ENCODE measurements at places on chromosomes 12 and 14.

GRCh38 chr12:4246116-4246515 lies 27.4 kb upstream of the CCND2 start:
- no peak for DNase-seq

GRCh38 chr14:100873096-100873482 lies 30.4 kb downstream of the RTL1 start:
- no peak for DNase-seq

GRCh38 chr12:46872135-46872534 lies 46.3 kb upstream of the SLC38A4 start:
- no peak for DNase-seq

GRCh38 chr14:32733015-32733414 lies 205.7 kb upstream of the NPAS3 start:
- no peak for DNase-seq

DNA sequence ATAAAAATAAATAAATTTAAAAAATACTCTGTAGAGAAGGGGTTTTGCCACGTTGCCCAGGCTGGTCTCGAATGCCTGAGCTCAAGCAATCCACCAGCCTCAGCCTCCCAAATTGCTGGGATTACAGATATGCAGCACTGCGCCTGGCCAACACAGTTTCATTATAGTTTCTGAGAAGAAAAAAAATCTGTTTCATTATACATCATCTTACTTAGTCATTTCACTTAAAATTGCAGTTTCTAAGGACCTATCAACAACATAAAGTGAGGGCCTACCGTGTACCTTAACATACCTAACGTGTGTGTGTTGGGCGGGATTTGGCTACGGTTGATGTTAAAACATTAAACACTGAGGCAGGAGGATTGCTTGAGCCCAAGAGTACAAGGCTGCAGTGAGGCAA lies 28.3 kb downstream of the P2RX2 start:
- no peak for DNase-seq

DNA sequence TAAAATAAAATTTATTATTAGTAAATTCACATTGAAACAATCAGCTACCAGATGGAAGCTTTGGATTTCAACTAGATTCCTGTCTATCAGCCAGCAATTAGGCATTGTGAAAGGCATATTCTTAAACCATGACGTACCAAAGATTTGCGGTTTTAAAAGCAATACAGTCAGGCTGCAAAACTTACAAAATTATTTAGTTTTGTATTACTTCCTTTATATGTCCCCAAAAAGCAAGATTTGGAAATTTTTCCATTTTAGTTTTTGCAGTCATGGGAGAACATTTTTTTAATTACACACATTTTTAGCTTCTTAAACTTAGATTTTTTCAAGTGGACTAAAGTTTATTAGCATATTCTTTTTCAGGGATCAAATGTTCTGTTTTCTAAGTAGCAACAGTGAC lies 225.0 kb upstream of the KITLG start:
- no peak for DNase-seq

- no peak for DNase-seq
These were observed 107.0 kb upstream of the CRY1 start for GRCh38 chr12:107200394-107200793.

- DNase-seq = no peak
These were observed 47.4 kb upstream of the ELK3 start for GRCh38 chr12:96146747-96147146.

DNA sequence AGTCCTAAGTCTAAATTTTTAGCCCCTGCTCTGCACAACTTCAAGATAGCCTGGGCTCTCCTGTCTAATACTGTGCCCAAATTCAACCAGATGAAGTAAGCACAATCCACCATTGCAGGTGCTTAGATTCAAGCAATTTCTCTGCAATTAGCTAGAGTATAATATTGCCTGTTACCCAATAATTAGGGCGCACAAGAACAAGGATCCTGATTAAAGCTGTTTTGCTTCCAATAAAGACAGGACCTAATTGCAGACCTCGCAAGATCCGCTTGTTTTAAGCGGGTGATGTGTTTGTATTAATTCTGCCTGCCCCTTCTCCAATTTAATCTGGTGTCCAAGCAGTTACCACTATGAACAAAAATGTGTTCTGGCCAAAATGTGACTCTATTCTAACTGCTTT lies 1268.9 kb upstream of the TMEM132C start:
- DNase-seq = no peak

DNA sequence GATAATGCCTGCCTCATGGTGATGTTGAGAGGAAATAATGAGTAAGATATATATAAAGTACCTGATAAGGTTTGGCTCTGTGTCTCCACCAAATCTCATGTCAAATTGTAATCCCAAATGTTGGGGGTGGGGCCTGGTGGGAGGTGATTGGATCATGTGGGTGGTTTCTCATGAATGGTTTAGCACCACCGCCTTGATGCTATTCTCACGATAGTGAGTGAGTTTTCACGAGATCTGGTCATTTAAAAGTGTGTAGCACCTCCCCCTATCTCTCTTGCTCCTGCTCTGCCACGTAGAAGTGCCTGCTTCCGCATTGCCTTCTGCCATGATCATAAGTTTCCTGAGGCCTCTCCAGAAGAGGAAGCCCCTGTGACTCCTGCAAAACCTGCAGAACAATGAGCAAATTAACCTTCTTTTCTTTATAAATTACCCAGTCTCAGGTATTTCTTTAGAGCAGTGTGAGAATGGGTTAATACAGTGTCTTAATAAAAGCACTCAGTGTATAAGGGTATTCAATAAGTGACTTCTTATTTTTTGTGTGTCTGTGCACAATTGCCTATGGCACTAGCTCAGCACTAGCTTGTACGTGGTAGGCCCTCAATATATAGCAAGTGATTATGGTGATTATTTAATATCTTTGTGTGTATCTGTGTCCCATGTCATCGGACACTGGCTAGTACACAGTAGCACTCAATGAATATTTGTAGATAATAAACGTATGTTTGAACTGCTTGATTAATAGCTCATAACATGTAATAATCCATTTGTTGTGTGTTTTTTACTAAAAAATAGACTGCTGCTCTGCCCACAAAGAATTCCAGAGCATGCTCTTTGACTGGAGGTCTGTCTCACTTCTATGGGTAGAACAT lies 138.1 kb upstream of the LMNTD1 start:
- no peak for DNase-seq

Data from activated naive CD8-positive, alpha-beta T cell treated with anti-CD3 and anti-CD28 coated beads, Interleukin-2, amount 50 U/mL, for 16 hours (primary cell).